ENCODE measurements at places on chromosomes 5 and 9.

DNA sequence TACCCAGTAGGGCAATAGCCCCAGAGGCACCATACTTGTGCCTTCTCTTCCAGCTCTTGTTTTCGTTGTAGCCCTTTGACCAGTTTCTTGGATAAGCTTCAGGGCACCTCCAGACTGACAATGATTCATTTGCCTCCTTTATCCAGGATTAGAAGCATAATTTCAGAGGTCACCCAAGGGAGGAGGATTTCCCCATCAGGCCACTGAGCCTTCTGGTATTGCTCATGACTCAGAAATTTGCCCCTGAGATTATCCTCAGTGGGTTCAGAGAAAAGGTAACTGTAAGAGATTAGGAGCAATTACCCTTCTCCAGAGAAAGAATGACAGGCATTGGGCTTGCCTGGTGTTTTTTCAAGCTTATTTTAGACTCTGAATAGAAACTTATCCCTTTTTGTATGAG is 147.9 kb downstream of the MSX2 start:
- no peak for DNase-seq

- DNase-seq: no peak
Observed at GRCh38 chr9:111068383-111068730, 30.1 kb upstream of the LPAR1 start.

GRCh38 chr5:159419576-159419975 is 89.3 kb upstream of the IL12B start:
- no peak for DNase-seq

DNA sequence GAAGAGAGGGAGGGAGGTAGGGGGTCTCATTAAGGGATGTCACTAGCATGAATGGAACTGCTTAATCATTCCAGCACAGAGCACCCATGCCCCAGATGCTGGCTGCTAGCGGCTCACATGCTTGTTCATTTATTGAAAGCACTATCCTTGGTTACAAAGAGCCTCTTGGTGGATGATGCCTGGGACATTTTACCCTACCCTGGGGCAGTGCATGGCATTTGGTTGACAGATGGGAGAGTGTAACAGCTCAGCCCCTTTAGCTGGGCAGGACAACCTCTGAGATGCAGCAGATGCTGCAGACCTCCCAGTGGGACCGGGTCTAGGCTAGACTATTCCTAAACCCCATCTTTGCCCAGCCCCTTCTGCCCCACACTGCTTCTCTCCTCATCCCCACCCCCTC is 46.9 kb upstream of the TCERG1 start:
- no peak for DNase-seq
